ENCODE measurements at places on chromosomes 1 and 21.

DNA sequence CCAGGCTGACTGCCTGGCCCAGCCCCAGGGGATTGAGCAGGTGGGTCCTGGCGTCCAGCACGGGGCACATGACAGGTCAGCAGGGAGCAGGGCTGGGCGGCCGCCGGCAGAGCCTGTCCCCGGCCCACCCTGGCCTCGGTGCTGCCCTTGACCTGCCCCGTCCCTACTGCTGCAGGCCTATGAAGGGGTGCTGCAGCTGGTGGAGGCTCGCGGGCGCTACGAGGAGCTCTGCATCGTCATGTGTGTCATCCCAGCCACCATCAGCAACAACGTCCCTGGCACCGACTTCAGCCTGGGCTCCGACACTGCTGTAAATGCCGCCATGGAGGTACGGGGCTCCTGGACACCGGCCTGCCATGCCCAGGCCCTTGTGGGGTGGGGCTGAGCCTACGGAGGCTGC, 15.6 kb downstream of the CFAP410 start:
- no peak for DNase-seq

GRCh38 chr21:34984356-34985058, 64.6 kb downstream of the RUNX1 start:
- DNase-seq = no peak

- DNase-seq = peak; percentile 59
Measured at GRCh38 chr1:67534627-67535065, 104.4 kb upstream of the SERBP1 start.

DNA sequence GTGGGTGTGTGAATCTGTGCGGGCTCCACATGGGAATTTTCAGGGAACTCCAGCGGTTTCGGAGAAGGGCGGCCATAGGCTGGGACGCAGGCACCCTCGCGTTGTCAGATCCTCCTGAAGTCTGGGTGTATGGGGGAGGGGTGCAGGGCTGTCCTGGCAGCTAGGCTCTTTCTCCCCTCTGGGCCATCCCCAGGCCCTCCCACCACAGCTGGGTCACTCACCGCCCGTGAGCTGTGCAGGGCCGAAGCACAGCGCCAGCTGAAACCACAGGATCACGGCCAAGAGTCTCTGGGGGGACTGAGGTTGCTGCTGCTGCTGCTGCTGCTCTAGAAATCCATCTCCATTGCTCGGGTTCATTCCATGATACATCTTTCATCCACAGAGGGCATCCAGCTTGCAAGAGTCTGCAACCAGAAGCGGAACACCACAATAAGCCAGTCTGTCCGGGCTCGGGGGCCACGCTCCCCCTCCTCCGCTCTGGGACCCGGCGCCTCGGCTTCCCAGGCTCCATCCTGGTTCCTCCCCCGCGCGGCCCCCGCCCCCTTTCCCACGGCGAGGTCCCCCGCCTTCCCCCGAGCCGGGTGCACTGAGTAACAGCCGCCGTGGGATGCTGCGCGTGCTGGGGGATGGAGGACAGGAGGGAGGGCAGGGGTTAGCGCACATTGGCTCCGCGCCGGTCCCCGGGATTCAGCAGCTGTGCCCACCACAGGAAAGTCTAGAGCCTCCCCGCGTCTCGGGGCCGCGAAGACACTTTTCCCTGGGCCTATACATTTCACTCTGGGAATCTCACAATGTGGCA, 720 bp downstream of the SUSD4 start:
- peak; percentile 42 for DNase-seq

DNA sequence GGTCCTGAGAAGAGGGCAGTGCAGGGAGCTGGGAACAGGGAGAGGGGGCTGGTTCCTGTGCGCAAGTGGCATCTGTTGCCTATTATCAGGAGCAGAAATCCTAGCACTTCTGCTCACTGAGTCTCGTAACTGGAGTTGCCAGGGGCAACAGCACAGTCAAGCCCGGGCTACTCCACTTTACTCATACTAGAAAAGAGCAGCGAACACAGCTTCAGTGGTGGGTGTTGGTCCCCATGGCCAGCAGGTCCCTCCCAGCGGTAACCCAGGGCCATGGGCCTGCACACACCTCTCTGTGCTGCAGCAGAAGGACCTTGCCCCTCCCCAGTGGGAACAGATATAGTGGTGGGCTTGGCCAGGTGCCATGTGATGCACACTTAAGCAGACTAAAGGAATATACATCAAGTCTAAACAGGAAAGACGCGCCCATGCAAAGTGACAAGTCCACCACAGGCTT, 8.5 kb downstream of the PYCR2 start:
- DNase-seq = peak; percentile 37

All from fibroblast of skin of right biceps (primary cell).